Fibroblast of lung (primary cell): ENCODE measurements at places on chromosomes 2 and 18. TPM values are rescaled to one million over a fixed set of nuclear protein-coding genes. Genes with fewer than 3 reads are reported as not detected.

- peaks cover 15% of the 10 kb centered on the region for H3K4me1 ChIP-seq
- DNase-seq, result peak; percentile 37
Observed at GRCh38 chr2:74201596-74201995, 3.2 kb downstream of the MTHFD2 start.

- H3K4me1 ChIP-seq, result no peaks in the 10 kb centered on the region
- H3K36me3 ChIP-seq, result no peaks in the 10 kb centered on the region
- DNase-seq, result no peak
- H3K27ac ChIP-seq, result no peak overlapping the region
Observed at GRCh38 chr2:178899656-178900055, 92.4 kb upstream of the TTN start.

DNA sequence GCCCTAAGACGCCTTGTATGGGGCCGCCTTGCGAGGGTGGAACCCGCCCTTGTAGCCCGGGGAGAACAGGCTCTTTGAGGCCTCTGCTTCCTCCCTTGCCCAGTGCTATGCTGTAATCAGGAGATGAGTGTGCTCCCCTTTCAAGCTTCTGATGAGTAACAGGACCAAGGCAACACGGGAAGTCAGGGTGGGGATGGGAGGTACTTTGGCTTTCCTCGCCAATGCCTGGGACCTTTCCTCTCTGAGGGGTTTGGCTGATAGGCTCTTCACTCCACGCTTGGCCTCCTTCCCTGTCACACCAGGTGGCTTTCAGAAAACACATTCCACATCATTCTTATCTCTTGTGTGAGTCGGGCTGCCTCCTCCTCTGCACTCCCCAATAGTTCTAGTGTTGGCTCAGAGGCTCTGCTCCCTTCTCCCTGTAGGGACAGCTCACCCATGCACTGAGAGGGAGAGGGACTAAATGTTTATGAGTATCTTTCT lies 223.7 kb upstream of the TRIB2 start:
- no peaks in the 10 kb centered on the region for H3K36me3 ChIP-seq
- no peaks in the 10 kb centered on the region for H3K27me3 ChIP-seq
- peak; percentile 95 for DNase-seq
- no peak overlapping the region for H3K27ac ChIP-seq

DNA sequence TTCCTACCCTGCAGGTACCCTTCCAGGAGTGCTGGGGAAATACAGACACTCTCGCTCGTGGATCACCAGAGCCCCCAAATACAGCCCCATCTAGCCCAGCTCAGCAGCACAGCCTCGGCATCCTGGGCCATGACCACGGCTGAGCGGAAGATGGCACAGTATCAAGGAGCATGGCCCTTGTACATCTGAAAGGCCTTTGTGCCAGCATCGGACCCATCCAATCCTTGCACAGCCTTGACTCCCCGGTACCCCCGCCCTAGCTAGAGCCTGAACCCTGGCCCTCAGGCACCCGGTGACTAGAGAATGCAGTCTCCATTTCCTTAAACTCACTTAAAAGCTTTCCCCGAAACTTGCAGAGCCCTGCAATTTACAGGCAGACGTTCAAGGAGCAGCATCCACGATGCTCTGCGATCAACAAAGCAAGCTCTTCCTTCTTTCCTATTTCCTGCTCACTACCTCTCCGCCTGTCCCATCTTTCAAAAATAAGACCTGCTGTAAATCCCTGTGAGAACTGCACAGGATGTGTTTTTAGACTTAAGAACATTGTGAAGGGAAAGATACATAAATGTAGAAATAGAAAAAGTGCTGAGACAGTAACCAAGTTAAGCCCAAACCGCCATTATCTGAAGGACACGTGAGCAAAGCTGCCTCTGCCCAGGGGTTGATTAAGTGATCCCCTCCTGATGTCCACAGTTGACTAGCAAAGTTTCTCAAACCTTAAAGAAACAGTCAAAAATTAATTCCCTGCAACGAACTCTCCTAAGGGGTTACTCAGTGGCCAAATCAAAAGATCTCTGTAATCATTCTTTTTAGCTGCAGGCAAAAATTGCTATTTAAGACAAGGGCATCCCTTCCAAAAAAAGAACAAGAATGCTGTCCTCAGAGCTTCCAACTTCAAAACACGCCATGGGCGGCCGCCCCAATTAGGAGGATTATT lies 48.5 kb downstream of the ZNF516 start:
- H3K27ac ChIP-seq, result peak overlapping the region; percentile 83
- H3K36me3 ChIP-seq, result peaks cover 11% of the 10 kb centered on the region
- peaks cover 31% of the 10 kb centered on the region for H3K4me1 ChIP-seq
- no peaks in the 10 kb centered on the region for H3K27me3 ChIP-seq

Gene GPR39
- polyA plus RNA-seq, result 1.00 and 2.3 TPM in 2 replicates

Gene OR6B3
- not detected in 2 replicates for polyA plus RNA-seq

Gene LIMS3
- 0.08 and 0.71 TPM in 2 replicates for polyA plus RNA-seq
